T-helper 9 cell (primary cell): ENCODE measurements at places on chromosomes 7 and 10.

GRCh38 chr10:4663162-4663992, 162.6 kb upstream of the AKR1E2 start:
- no peak for DNase-seq

GRCh38 chr10:102712843-102713538, 1.2 kb downstream of the ARL3 start:
- no peak for DNase-seq

DNA sequence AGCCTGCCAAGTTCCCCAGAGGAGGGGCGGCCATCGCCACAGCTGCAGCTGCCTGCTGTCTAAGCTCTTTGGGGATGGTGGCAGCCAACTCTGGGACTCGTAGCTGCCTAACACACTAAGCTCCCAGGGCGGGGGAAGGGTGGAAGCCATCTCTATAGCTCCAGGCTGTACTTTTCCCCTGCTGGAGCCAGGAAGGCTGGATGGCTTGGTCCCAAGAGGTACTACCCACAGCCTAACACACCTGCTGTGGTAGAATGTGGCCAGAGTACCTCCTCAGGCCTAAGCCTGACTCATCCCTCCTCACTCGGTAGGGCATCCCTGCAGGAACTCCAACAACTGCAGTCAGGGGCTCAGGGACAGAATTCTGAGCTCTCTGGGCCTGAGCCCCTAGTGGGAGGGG, 151.7 kb upstream of the TAC1 start:
- DNase-seq, result no peak

DNA sequence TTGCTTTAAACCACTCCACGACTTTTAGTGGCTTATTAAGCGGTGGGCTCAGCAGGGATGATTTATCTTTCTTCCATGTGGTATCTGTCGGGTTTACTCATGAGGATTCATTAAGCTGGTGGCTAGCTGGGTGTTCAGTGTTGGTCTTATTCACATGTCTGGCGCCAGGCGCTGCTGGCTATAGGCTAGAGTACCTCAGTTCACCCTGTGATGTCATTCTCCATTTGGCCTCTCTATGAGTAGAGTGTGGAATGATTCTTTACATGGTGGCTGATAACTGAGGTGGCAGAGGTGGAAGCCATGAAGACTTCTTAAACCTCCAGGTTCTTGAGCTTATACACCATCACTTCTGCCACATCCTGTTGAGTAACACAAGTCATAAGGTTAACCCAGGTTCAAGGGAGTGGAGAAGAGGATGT, 115.4 kb downstream of the MLLT10 start:
- DNase-seq, result no peak

- no peak for DNase-seq
Observed at GRCh38 chr7:47191876-47192291, 390.0 kb downstream of the TNS3 start.

- no peak for DNase-seq
Observed at GRCh38 chr10:57506414-57507094, 761.1 kb downstream of the IPMK start.

DNA sequence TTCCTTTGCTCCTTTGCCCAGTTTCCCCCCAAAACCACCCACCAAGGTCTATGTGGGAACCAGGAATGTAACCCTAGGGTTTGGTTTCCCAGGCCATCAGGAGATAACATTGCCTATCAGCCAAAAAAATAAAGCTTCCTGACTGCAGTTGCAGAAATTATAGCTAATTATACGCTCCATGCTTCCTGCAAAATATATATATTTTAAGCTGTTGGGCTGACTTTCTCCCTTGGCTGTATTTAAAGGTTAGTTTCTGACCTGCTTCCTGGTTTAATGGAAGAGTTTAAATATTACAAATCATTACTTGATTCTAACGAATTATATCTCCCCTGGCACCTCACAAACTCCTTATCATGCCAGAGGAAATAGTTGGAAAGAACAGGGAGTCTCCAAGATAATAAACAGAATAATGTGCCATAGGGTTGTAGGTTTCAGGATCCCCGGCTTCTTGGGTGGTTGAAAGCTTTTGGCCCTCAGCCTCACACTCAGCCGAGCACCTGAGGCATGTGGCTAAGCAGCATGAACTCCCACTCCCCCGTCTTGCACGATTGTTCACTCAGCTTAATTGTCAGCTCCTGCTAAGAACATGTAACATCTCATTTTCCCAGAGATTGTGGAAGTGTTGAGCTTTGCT, 79.9 kb downstream of the FZD1 start:
- DNase-seq, result no peak

GRCh38 chr7:6252748-6253147, 19.7 kb downstream of the CYTH3 start:
- DNase-seq, result no peak

DNA sequence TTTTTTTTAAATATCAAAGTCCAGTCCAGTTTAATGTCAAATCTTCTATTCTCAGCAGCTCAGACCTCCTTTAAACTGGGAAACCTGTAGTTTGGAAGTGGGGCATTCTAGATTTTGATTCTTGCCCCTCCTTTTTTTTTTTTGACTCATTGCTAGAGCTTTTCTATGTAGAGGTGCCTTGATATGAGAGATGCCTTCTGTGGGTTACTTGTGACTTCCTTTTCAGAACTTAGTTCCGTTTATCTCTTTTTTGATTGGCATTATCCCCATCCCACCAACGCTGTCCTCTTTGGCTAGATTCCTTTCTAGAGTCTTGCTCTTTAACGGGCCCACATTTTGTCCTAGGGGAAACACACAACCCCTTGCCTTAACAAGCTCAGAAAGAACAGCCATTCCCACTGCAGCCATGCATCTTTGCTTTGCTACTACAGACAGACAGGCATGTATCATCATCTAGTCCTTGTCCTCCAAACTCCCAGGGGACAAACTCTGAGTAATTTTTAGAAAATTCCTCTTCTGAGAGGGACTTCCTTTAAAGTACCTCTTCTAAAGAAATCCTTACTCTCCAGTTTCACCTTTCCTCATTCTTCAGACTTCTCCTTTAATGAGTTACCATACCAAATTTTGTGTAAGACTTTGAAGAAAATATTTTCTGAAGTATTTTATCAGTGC, 153.6 kb downstream of the PHF14 start:
- no peak for DNase-seq

DNA sequence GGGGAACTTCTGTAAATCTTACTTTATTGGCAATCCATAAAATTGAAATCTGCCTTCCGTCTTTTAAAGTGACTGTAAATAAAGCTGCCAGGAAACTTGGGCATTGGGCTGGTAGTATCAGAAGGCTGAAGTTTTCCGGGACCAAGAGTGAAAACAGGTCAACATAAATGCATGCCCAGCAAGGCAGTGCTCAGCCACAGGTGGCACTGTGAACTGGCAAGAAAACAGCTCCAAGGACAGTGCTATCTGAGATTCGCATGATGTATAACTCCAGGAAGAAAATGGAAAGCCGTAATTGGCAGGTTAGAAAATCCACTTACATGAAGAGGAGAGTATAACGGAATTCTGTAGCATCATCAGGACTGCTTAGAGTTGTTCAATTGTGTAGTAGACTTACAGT, 1.9 kb upstream of the INSYN2A start:
- DNase-seq, result no peak

GRCh38 chr10:128843972-128844371, 623.1 kb upstream of the MGMT start:
- DNase-seq, result no peak

- DNase-seq, result no peak
Observed at GRCh38 chr7:98282703-98283102, 1.2 kb downstream of the BRI3 start.

DNA sequence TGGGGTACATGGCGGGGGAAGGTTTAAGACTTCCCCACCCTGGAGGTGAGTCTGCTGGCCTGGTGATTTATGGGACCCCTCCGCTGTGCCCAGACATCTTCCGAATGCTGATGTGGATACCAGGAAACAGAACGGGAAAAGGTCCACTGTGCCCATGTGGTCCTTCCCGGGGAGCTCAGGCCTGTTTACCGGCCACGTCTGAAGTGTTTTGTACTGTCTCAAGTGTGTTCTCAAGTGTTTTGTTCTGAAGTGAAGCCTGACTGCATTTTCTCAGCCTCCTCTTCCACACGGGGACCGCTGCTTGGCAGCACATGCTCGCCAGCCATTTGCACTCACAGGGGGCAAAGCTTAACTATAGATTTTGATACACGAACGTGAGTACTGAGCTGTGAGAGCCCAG, 127.2 kb downstream of the TEX36 start:
- no peak for DNase-seq

- peak; percentile 29 for DNase-seq
Observed at GRCh38 chr7:150322833-150323681, at the start of the genes ACTR3C and LRRC61. ACTR3C (minus strand) TSS chr7:150323545; CDS start chr7:150295296, 28,249 bp downstream. LRRC61 (plus strand) TSS chr7:150323355; CDS start chr7:150336862, 13,507 bp downstream.

DNA sequence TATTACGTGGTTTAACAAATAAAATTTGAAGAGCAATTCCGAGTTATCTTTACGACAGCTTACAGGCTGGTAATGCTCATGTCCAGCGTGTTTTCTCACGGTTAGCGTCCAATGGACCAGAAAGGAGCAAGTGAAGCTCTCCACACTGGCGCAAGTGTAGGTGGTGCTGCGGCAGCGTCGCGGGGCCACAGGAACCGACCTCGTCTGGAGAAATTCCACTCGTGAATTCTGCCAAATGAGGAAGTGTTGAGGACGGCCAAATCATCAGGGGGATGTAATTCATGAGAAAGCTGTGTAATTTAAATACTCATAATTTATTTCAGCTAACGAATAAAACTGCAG, 350 bp upstream of the ZNF37A start:
- DNase-seq, result no peak

- DNase-seq, result no peak
Observed at GRCh38 chr10:128643658-128644057, 517.4 kb upstream of the MKI67 start.

DNA sequence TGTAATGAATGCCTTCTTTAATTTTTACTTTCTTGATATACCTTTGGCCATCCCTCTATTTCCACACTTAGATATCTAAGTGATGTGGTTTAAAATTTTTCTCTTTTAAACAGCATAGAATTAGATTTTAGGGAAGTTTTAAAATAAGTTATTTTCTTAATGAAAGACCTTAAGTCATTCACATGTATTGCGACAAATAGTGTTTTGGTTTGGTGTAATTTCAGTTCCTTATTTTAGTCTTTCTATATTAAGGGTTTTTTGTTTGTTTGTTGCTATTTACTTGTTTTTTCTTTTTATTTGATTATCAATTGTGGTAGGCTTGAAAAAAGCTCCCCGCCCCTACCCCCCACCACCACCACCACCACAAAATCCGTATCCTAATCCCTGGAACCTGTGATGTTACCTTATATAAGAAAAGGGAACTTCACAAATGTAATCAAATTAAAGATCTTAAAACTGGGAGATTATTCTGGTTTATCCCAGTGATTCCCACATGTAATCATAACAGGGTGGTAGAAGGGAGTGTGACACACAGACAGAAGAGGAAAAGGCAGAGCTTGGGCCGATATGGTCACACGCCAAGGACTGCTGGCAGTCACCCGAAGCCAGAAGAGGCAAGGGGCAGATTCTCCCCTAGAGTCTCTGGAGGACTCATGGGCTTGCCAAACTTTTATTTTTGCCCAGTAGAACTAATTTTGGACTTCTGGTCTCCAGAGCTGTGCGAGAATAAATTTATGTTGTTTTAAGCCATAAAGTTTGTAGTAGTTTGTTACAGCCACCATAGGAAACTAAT, 149.7 kb downstream of the NPSR1 start:
- no peak for DNase-seq

DNA sequence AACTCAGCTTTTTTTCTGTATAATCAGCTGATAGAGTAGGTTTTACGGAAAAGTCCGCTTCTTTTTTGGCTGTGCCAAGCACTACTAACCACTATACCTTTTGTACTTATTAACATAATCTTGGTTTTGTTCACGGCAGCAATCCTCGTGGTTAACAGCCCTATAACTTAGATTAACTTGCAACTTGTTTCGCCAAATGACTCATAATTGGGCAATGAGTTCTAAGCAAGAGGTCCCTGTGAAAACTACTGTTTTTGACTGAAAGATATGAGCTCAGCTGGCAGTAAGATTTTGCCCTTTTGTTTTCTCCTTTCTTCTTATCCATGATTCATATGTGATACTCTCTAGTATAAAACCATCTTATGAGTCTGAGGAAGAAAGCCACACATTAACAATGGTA, 345.0 kb upstream of the PCDH15 start:
- DNase-seq, result no peak

DNA sequence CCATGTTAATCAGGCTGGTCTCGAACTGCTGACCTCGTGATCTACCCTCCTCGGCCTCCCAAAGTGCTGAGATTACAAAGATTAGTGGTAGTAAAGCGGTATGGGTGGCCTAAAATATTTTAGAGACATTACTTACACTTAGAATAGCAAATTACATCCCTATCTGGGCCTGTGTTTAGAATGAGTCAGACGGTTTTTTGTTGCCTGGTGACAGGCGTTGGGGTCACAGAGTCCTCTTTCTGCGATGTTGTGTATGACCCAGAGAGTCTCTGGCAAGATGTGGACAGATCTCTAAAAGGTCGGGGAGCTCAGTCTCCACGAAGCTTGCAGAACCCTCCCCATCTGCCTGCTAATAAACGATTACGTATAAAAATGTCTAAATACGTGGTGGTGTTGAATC, 39.6 kb upstream of the PRKCQ start:
- DNase-seq, result no peak

DNA sequence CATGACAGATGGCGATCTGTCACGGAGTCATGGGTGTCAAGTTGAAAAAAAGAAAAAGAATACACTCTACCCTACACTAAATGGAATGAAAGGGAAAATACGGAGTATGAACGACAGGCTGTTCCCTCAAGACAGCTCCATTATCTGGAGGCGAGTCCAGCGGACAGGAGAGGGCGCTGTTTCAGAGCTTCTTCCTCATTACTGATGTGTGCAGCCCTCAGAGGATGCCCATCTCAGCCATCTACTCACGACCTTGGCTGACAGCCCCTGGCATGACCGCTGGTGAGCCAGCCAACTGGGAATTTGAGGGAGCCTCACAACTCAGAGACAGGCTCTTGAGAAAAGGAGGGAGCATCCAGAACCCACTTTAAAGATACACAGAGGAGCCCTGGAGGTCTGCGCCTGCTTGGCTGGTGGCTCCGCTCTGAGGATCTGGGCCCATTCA, 49.6 kb upstream of the SMNDC1 start:
- DNase-seq, result peak; percentile 76

DNA sequence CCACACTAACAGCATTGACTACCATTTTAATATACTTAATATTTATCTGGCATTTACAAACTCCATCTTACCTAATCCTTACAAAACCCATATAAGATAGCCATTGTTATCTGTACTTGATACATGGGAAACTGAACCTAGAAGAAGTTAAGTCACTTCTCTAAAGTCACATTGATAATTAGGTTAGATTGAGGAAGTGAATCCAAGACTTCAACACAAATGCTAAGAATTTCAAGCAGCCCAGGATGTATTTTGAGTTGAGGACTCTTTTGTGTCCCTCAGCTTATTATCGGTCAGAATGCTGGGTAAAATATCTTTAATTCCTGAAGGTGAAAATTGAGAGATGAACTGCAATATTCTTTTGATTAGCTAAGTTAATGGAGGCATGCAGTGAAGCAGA, 465.5 kb downstream of the PHTF2 start:
- DNase-seq, result no peak

GRCh38 chr10:63427013-63427412, 38.8 kb downstream of the JMJD1C start:
- no peak for DNase-seq

DNA sequence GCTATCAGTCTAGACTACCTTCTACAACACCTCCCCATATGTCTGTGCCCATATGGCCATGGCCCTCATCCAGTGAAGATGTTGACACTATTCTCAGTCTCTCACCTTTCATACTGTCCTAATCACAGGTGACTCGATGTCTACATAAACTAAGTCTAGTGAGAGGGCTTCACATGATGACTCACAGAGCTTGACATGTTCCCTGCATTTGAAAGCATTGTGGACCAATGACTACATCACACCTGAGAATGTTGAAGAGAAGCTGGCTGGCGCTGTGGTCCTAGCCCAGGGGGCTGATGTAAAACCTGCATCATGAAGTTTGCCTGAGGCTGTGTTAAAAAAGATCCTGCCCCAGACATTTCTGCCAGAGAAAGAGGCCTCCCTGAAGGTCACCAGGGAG, 167.2 kb downstream of the NPSR1 start:
- DNase-seq, result no peak
